ENCODE measurements at places on chromosomes 13 and 19.

GRCh38 chr19:15235781-15236180 lies 3.5 kb upstream of the EPHX3 start:
- no peak for DNase-seq

DNA sequence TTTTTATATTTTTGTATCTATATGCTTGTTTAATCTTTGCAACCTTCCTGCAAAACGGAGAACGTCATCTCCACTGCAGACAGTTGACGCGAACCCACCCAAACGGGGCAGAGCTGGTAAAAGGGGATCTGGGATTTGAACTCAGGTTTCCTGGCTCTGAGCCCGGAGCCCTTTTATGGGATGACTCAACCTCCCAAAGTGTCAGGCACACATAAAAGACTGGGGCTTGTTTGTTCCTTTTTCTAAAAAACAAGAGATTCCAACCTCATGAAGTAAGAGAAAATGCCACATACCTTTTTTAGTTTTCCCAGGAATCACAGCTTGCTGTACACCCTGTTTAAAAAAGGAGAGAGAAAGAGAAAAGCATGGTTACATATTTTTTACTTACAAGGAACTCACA lies 78.9 kb downstream of the GADD45B start:
- DNase-seq, result no peak

GRCh38 chr13:38042771-38043170 lies 173.2 kb upstream of the TRPC4 start:
- peak; percentile 15 for DNase-seq

- DNase-seq, result no peak
These were observed 24.9 kb downstream of the NFILZ start for GRCh38 chr19:8655340-8655709.

DNA sequence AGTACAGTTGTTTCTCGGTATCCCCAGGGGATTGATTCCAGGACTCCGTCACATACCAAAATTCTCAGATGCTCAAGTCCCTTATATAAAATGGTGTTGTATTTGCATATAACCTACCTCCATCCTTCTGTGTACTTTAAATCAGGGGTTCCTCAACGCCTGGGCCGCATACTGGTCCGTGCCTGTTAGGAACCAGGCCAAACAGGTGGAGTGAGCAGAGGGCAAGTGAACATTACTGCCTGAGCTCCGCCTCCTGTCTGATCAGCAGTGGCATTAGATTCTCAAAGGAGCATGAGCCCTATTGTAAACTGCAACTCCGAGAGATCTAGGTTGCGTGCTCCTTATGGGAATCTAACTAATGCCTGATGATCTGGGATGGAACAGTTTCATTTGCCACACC lies 42.2 kb upstream of the KCTD4 start:
- DNase-seq, result no peak

DNA sequence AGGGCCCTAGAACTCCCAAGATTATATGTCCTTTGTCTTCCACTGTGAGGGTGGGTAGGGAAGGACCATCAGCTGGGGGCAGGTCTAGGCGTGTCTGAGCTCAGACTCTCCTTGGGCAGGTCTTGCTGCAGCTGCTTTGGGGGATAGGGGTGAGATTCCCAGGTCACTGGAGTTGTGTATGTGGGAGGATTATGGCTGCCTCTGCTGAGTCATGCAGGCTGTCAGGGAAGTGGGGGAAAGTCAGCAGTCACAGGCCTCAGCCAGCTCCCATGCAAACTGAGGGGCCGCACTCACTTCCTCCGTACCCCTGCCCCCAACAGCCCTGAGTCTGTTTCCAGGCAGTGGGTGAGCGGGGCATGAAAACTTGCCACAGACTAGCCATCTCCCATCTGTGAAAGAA lies 600.8 kb downstream of the DIAPH3 start:
- DNase-seq, result no peak

DNA sequence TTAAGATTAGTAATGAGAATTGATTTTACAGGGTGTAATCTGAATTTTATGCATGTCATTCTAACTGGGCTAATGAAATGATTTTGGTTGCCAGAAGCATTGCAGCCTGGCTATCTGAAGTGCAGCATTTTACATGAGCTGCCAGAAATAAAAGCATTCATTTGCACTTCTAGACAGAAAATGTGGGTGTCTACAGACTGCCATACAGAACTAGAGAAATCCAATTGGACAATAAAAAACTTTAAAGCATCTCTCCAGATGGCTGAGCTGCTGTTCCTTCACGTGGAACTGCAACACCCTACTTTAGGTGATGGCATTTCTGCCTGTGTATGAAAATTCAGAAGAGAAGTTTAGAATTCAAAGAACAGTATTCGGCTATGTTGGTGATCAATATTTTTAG lies 450.1 kb upstream of the SLITRK1 start:
- DNase-seq, result no peak

- DNase-seq, result no peak
These were observed 1464.5 kb upstream of the SLC10A2 start for GRCh38 chr13:104530741-104531140.

GRCh38 chr13:23105051-23105450 lies 75.7 kb upstream of the SGCG start:
- peak; percentile 7 for DNase-seq

GRCh38 chr19:46202872-46203860 lies 26.4 kb upstream of the IGFL1 start:
- no peak for DNase-seq

DNA sequence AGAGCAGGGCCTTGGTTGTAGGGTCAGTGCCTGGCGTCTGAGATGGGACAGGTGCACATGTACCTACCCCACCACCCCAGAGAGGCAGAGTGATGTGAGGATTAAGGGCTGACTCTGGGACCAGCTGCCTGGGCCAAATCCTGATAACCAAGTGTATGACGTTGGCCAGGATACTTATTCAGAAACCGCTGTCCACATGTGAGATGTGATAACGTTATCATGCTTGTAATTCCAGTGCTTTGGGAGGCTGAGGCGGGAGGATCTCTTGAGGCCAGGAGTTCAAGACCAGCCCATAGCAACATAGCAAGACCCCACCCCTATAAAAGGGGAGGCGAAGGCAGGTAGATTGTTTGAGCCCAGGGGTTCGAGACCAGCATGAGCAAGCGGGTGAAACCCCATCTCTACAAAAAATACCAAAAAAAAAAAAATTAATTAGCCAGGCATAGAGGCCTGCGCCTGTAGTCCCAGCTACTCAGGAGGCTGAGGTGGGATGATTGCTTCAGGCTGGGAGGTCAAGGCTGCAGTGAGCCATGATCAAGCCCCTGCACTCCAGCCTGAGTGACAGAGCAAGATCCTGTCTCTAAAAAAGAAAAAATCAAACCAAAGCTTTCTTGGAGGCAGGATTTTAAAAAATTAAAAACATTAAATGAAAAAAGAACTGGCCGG lies 10.0 kb downstream of the ADGRE5 start:
- no peak for DNase-seq

All from muscle of back (tissue), 13 donors.